NCI-H526 treated with DMSO at 0.1 percent for 48 hours (cell line): ENCODE measurements at places on chromosomes 16 and 17.

GRCh38 chr17:6048486-6048885 is 21.7 kb upstream of the WSCD1 start:
- no peak for DNase-seq

GRCh38 chr17:79415909-79416308 is 194.9 kb downstream of the RBFOX3 start:
- no peak for DNase-seq

DNA sequence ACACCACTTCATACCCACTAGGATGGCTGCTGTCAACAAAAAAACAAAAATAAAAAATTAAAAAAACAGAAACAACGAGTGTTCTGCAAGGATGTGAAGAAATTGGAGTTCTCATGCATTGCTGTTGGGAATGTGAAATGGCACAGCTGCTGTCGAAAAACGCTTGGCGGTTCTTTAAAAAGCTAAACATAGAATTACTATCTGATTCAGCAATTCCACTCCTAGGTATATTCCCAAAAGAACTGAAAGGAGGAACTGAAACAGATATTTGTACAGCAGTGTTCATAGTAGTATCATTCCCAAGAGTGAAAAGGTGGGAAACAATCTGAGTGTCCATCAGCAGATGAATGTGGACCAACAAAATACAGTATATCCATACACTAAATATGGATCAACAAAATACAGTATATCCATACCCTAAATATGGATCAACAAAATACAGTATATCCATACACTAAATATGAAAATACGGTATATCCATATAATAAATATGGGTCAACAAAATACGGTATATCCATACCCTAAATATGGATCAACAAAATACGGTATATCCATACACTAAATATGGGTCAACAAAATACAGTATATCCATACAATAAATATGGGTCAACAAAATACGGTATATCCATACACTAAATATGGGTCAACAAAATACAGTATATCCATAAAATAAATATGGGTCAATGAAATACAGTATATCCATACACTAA is 8.7 kb downstream of the METTL16 start:
- DNase-seq = no peak

DNA sequence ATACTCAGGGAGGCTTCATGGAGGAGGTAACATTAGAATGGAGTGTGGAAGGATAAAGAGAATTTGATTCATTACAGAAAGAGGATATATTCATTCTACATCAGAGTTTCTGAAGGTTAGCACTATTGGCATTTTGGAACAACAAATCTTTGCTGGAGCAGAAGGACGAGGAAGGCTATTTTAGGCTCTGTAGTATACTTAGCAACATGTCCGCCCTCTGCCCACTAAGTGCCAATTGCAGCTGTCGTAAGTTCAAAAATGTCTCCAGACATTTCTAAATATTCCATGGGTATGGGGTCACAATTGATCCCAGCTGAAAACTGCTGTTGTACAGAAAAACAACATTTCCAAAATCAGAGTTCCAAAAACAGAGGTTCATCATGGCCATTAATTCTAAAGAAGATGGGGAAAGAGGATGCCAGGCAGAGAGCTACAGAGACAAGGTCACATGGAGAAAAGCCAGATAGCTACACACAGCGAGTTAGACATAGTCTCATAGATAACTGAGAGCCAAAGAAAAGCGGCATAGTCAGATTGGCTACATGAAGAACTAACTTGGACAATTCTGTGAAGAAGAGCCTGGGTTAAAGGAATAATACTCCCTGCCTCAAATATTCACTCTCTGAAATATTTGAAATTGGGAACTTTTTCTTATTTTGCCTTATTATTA is 846.4 kb upstream of the CDH8 start:
- DNase-seq = no peak

- DNase-seq = no peak
These were observed 4.6 kb downstream of the CARMIL2 start for GRCh38 chr16:67649494-67649931.

- DNase-seq = peak; percentile 25
These were observed 2.3 kb downstream of the RPUSD1 start for GRCh38 chr16:785563-786535.

GRCh38 chr16:72665701-72666100 is 382.2 kb downstream of the ZFHX3 start:
- no peak for DNase-seq

DNA sequence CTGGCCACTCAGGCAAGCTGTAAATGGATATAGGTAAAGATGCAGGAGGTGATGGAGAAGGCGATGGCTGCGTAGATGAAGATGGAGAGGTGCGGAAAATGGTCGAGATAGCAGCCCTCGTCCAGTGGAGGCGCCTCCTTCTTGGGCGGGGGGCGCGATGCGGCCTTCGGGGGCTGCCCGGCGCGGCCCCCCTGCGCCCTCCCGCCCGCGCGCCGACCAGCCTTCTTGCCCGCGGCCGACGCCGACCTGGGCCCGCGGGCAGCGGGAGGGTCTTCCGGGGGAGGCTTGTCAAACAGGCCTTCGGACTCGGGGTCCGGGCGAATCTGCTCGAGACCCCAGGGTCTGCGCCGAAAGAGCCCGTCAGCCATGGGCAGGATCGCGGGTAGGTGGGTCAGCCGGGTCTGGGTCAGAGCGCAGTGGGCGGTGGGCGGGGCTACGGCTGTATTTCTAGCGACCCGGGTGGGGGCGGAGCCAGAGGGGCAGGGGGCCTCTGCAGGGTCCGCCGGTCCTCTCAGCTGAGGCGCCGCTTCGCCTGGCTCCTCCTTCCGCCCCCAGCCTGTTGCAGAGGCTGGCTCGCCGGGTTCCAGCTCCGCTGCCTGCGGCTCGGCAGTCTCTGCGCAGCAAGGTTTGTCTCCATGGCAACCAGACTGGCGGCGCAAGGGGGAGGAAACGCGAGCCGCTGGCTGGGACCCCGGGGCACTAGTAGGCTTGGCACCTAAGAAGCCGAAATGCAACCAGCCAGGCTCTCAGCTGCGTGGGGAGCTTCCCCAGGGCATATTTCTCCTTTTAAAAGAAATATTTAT is 14.4 kb downstream of the MIS12 start:
- peak; percentile 58 for DNase-seq

- no peak for DNase-seq
These were observed 5.3 kb downstream of the DHX38 start for GRCh38 chr16:72098936-72099335.

- DNase-seq = no peak
These were observed 69.9 kb upstream of the MSI2 start for GRCh38 chr17:57186226-57187019.

- peak; percentile 56 for DNase-seq
These were observed 34.1 kb upstream of the SLC38A10 start for GRCh38 chr17:81328978-81329926.

GRCh38 chr17:27895940-27896535 is 2.9 kb upstream of the LYRM9 start:
- DNase-seq = no peak

- DNase-seq = no peak
These were observed 8.8 kb downstream of the RSAD1 start for GRCh38 chr17:50487213-50488096.

DNA sequence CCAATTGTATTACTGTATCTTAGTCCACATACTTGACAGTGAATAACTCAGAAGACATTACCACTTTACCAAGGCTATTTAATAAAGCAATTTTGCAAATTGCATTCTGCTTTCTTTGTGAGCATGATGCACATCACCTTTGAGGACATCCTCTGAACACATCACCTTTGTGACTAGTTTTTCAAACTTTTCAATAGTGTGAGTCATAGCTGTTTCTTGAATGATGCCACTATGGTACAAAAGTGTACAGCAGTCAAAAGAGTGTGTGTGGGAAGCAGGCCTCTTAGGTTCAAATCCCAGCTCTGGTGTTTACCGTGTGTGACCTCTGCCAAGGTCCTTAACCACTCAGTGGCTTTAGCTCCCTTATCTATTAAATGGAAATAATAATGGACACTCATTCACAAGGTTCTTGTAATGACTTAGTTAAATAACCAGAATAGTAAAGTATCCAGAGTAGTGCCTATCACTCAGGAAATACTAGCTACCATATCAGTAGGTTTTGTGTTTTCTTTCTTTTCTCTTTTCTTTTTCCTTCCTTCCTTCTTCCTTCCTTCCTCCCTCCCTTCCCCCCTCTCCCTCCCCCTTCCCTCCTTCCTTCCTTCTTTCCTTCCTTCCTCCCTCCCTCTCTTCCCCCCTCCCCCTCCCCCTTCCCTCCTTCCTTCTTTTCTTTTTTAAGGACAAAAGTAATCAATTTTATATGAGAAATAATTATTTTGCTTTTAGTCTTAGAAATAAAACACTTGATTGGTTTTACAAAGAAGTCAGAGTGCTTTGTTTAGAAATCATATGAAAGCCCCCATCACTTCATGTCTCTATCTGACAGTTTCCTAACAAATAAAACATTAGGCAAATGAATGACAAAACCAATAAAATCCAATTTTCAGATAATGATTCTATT is 178.9 kb downstream of the MYO1D start:
- DNase-seq = no peak

DNA sequence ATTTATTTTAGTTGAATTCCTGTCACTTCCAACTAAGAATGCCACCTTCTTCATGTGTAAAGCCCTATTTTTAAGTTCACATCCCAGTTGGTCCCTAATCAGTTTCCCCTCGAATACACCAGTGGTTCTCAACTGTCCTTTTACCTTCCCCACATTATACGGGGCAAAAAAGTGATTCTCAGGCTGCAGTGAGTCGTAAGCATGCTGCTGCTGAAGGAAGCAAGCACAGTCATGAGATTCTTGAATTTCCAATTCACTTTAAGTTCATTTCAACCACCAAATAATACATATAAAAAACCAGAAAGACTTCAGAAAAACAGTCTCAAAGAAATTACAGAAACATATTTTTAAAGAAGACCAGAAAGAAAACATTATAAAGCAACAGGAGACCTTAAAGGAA is 47.9 kb downstream of the UBE2G1 start:
- no peak for DNase-seq

- peak; percentile 13 for DNase-seq
These were observed 15.8 kb upstream of the EXOSC6 start for GRCh38 chr16:70267516-70267915.

DNA sequence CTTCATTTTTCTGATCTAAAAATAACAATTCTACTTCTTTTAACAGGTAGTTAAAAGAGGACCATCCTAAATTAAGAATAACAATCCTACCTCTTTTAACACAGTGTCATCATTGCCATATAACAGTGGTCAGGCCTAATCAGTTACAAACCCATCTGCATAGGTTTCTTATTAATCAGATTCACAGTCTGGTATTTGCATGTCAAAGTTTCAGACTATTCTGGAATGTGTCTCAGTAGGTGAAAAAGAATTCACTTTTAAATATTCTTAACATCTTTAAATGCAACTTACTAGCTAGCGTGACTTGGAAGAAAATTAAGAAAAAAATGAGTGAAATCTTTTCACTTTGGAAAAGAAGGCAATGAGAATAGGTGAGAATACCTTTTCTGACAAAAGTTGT is 6.8 kb upstream of the KRT12 start:
- DNase-seq = no peak

DNA sequence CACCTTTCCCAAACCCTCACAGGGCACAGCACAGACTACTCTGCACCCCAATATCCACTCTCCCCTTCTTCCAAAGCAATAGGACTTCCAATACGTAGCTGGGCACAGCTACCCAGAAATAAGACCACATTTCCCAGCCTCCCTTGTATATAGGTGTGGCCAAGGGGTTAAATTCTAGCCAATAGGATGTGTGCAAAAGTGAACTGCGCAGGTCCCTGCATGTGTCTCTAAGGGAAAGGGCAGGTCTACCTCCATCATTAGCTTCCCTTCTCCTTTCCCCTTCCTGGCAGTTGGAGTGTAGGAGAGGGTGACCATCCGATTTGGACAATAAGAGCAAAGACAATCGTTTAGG is 25.5 kb upstream of the SNN start:
- no peak for DNase-seq

GRCh38 chr17:54902611-54903010 is 2.0 kb downstream of the TOM1L1 start:
- no peak for DNase-seq

GRCh38 chr17:50144845-50145531 is 5.5 kb downstream of the PPP1R9B start:
- no peak for DNase-seq

GRCh38 chr17:19304751-19305150 is 57.8 kb downstream of the B9D1 start:
- DNase-seq = no peak

GRCh38 chr16:85441189-85441889 is 171.8 kb upstream of the GSE1 start:
- DNase-seq = no peak

DNA sequence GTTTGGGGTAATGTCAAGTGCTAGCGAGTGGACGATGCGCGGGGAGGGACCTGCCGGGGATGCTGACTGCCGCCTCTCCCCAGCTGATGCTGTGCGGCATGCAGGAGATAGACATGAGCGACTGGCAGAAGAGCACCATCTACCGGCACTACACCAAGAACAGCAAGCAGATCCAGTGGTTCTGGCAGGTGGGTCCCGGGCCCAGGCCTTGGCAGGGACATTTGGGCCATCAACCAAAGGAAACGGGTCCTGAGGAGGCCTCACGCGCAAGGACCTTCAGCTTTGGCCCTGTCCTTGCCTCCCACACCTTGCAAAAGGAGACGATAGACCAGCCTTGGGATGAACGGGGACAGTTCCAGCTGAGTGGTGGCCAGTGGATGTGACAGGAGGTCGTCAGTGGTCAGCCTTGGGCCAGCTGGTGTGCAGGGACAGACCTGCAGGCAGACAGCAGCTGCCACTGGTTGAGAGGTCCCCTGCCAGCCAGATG is 13.6 kb upstream of the CLEC18A start:
- DNase-seq = peak; percentile 0

- DNase-seq = no peak
These were observed 8.1 kb downstream of the AQP8 start for GRCh38 chr16:25224731-25225319.

DNA sequence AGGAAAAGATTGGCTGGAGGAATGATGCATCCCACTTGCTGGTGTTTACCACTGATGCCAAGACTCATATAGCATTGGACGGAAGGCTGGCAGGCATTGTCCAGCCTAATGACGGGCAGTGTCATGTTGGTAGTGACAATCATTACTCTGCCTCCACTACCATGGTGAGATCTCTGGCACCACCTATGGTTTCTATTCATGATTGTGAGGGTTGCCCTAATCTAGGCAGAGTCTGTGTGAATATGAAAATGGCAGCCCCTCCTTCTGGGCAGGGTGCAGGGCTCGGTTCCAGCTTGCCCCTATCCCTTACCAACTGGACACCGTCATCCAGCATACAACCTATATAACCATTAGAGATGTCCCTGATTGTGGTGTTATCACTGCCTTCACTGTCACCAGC is 33.4 kb downstream of the ITGB3 start:
- no peak for DNase-seq

- no peak for DNase-seq
These were observed 2.5 kb downstream of the CD300C start for GRCh38 chr17:74543406-74543805.

- DNase-seq = no peak
These were observed 27.1 kb downstream of the GINS3 start for GRCh38 chr16:58419241-58419990.
